ENCODE measurements at places on chromosomes 1 and 21.

DNA sequence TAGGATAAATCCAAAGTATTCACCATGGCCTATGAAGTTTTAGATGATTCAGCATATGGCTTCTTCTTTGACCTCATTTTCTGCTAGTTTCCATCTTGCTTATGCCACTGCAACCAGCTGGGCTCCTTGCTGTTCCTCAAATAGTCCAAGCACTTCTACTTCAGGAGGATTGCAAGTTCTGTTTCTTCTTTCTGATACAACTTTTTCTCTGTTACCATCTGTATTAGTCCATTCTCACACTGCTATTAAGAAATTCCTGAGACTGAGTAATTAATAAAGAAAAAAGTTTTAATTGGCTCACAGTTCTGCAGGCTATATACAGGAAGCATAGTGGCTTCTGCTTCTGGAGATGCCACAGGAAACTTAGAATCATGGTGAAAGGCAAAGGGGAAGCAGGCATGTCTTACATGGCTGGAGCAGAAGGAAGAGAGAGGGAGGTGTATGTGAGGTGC is 20.3 kb downstream of the PTGS2 start:
- DNase-seq, result no peak

DNA sequence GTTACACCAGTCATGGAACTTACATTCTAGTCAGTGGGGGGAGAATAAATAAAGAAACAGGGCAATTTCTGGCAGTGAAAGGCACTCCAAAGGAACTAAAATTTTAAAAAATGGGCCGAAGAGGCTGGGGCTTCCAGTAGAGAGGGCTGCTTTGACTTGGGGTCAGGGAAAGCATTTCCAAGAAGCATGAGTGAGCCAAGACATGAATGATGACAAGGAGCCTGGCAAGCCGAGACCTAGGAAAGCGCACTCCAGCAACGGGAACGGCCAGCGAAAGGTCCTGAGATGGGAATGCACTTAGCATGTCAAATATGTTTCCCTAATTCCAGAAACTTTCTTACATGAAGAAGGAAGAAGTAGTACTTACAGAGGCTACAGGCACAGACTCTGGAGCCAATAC is 95.4 kb upstream of the NGF start:
- no peak for DNase-seq

DNA sequence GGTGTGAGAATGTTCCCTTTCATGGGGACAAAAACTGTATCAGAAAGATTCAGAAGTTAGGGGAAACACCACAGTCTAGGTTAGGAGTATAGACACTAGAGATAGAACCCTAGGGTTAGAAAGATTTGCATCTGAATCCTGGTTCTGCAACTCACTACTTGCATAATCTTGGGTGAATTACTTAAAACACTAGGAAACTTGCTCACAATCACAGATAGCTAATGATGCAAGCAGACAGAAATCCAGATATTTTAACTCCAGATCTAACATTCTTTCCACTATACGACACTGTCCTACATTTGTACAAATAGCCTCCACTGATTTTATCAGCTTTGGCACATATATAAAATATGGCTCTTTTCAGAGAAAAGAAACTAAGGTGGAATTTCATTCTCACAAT is 30.8 kb upstream of the GLIS1 start:
- no peak for DNase-seq

DNA sequence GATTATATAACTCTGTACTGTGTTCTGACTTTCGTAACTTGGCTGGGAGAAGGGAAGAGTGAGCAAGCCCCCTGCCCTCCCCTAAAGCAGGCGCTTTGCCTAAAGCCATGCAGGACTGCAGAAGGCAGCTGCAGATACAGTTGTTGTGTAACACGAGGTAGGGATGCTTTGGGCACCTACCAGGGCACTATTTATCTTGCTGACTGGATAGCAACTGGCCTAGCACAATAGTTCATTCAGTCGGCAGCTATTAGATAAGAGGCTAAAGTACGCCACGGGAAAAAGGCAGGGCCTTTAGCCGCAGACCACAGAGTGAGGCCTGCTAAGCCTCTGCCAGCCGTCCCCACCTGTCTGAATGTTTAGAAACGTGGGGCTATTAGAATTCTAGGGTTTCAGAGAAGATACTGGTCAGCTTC is 80.9 kb downstream of the TTC3 start:
- no peak for DNase-seq

GRCh38 chr1:32681509-32681908 is 21.1 kb downstream of the SYNC start:
- no peak for DNase-seq

GRCh38 chr1:145922266-145922665 is 3.7 kb upstream of the PEX11B start:
- no peak for DNase-seq

GRCh38 chr1:64877151-64877550 is 89.2 kb downstream of the JAK1 start:
- DNase-seq, result peak; percentile 73

- DNase-seq, result no peak
Measured at GRCh38 chr21:36915696-36916245, 50.7 kb downstream of the HLCS start.

GRCh38 chr21:41119901-41120300 is 48.1 kb upstream of the BACE2 start:
- no peak for DNase-seq
